ENCODE measurements at places on chromosomes 11 and 22.

GRCh38 chr22:24427500-24428164 lies at the start of gene ADORA2A:
ADORA2A (plus strand) TSS chr22:24427599; CDS start chr22:24433405, 5,806 bp downstream.
- peak; percentile 69 for DNase-seq

- DNase-seq: no peak
Measured at GRCh38 chr11:32428665-32429303, 6.6 kb downstream of the WT1 start.

DNA sequence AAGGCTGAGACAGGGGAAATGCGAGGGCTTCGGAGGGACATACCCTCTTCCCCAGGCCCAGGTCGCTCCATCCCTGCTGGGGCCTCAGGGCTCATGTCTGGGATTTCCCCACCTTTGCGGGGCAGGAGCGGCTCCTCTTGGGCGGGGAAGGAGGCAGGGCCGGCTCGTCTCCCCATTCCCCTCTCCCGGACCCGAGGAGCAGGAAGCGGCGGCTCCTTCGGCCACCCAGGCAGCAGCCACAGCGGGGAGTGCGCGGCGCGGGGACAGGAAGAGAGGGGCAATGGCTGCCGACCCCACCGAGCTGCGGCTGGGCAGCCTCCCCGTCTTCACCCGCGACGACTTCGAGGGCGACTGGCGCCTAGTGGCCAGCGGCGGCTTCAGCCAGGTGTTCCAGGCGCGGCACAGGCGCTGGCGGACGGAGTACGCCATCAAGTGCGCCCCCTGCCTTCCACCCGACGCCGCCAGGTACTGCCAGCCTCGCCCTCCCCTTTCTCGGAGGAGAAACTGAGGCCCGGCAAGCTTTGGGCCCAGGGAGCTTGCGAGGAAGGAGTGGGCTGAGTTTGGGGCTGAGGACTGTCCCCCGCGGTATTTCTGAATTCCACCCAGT lies at the start of gene ANKK1:
Gene ANKK1 (plus strand): TSS at position 175 of the 607 bp plus-strand sequence. CDS start 106 bp downstream, at position 281.
- DNase-seq: no peak

DNA sequence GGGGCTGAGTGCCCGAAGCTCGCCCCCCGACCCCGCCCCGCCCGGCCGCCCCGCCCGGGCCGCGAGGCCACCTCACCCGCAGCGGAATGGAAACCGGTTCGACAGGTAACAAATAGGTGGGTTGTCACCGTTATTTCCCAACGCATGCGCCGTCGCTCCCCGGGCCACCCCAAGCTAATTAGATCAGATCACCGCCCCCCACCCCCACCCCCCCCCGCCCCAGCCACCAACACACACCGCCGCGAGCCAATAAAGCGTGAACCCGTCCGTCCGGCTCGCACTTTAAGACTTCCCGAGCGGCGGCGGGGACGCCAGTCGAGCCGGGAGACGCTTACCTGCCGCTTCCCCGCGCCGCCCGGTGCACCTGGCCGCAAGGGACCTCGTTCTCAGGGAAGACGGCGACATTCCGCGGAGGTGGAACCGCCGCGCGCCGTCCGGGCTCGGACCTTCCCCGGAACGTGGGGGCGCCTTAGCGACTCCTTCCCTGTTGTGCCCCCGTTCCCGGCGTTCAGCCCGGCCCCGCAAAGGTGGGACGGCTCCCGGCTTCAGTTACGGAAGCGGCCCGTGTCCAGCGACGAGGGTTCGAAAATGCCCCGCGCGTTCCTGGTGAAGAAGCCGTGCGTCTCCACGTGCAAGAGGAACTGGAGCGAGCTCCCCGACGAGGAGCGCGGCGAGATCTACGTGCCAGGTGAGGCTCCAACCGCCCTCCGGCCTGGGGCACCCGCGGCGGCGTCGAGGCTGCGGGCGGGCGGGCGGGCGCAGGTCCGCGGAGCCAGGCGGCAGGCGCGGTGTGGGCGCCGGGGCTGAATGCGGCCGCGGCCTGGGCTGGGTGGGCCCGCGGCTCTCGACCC lies at the start of gene OVOL1:
Gene OVOL1 (plus strand): TSS at position 278 of the 851 bp plus-strand sequence. CDS start 311 bp downstream, at position 589.
- DNase-seq: no peak

- DNase-seq: no peak
Measured at GRCh38 chr11:78808923-78809322, 234.3 kb upstream of the NARS2 start.

DNA sequence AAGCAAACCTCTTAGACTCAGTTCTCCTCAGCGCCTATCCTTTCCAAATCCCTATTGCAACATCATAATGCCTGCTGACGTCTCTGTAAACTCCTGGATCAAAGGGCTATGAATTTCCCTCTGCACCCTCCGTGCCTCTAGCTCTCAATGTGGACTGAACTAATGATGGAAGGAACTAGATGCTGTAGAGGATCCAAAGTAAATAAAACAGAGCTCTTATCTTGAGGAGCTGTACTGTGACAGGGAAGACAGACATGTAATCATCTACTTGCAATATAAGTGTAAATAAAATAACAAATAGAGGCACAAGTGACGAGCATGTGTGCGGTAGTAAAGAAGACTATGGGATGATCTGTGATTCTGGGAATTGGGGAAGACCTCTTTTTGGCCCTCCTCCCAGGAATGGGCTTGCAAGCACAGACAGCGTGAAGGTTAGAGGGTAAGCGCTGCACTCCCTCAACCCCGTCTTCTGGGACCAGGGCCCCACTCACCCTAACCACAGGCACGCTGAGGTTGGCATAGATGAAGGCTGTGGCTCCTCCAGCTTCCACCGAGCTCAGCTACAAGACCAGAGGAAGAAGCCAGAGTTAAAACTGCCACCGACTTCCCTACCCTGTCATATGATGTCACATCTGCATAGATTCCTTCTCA lies 42.2 kb downstream of the P4HA3 start:
- peak; percentile 37 for DNase-seq

DNA sequence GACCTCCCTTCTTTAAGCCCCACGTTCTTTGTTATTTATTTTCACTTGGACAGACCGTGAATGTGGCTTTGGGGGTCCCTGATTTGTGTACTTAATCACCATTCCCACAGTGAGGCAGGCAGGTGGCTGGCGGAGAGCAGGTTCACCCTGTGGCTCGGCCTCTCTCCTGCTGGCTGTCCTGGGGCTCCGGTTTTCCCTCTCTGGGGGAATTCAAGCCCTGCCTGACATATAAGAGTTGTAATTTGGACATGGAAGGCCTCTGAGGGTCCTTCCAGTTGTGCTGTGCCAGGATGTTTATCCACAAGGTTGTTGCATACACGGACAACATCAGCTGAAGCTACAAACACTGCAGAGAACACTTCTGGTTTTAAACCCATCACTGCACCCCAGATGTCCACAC lies 824.5 kb downstream of the TBC1D22A start:
- no peak for DNase-seq

DNA sequence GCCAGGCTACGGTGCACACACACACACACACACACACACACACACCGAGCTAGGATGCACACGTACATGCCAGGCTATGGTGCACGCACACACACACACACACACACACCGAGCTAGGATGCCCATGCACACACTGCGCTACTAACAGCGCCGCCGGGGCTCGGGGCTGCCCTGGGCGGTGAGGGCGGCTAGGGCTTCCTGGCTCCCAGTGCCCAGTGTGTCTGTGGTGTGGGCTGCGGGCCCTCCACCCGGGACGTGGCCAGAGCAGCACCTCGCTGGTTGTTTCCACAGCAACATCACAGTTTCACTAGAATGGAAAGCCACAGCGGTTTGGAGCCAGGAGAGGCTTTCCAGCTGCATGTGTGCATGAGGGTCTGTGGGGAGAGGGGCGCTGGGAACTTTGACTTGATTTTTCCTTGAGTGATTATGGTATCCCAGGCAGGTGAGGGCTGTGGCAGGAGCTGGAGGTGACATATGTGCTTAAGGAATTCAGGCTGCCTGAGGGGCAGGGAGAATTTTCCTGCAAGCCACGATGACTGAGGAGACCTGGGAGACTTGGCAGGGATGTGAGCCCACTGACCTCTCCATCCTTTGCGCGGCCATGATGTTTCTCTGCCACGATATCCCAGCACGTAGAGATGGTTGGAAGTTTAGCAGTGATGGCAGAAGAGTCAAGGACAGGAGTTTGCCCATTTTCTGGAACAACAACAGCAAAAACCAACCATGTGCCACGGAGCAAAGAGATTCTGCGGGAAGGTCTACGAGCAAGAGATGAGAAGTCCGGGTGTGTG lies 195.9 kb downstream of the SNX19 start:
- no peak for DNase-seq

DNA sequence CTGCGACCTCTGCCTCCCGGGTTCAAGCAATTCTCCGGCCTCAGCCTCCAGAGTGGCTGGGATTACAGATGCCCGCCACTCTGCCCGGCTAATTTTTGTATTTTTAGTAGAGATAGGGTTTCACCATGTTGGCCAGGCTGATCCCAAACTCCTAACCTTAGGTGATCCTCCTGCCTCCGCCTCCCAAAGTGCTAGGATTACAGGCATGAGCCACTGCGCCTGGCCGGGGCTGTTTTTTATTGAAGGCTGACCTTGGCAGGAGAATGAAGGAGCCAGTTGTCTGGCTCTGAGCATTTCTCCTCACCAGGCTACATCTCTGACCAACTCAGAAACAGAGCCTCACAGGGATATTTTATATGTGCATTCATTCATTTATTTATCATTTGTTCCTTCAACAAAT lies 2.3 kb downstream of the KIAA1671 start:
- DNase-seq: no peak

GRCh38 chr11:8336356-8337129 lies 72.9 kb upstream of the LMO1 start:
- no peak for DNase-seq

Measured in CD8-positive, alpha-beta T cell (primary cell).